ENCODE measurements at places on chromosomes 12 and 14.

- no peak for DNase-seq
These were observed 105.1 kb downstream of the ZFP36L1 start for GRCh38 chr14:68687746-68688145.

GRCh38 chr12:685388-685787 lies 22.1 kb upstream of the NINJ2 start:
- no peak for DNase-seq

GRCh38 chr12:28082096-28082495 lies 108.2 kb upstream of the CCDC91 start:
- DNase-seq: no peak

- no peak for DNase-seq
These were observed 215.6 kb upstream of the ATP2B1 start for GRCh38 chr12:89924191-89924590.

DNA sequence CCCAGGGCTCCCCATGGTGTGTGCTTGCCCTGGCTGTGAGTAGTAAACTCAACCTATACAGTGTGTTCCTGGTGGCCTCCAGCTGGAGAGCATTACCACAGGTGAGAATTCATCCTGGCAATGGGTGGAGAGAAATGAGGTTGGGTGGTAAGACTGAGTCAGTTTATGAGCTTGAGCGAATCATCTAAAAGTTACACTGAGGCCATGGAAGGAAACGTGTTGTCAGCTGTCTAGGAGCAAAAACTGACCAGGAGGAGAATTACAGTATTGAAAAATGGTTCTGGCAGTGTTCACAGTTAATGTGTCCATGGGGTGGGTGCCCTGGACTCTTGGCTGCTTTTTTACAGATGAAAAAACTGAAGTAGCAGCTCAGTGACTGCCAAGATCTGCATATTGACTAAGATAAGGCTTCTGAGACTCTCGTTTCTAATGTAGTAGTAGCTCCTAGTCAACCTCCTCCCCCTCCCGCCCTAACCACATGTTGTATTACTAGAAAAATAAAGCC lies 202.0 kb upstream of the AMIGO2 start:
- DNase-seq: no peak

- DNase-seq: no peak
These were observed 8.1 kb downstream of the PTPN6 start for GRCh38 chr12:6959058-6959804.

DNA sequence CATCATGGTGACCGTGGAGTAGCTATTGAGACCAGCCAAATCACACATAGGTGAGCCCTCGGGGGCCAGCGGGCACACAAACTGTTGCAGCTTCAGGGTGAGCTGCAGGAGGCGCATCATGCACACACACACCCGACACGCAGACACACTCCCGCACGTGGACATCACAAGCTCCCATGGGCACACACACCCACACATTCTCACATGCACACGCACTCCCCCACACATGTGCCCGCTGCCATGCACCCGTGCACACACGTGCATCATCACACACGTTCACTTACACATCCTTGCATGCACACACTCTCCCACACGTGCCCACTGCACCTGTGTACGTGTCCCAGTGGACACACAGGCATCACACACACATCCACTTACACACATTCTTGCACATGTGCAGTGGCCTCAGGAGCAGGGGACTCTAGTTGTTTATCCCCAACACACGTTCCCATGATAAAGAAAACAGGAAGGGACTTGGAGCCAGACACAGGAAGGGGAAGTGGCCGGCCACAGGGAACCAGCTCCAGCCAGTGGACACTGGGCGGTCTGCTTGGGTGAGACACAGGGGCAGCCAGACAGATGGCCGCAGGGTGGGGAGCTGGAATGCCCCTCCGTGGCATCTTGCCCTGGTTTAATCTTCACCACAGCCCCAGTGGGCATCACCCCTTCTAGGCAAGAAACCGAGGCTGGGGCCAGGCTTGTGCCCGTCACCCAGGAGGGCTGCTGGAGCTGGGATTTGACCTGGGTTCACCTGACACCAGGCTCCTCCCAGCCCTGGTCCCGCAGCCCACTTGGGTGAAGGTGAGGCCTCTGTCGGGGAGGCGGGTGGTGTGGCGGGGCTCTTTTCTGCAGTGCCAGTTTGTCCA lies 49.7 kb downstream of the CYP46A1 start:
- DNase-seq: no peak

- DNase-seq: no peak
These were observed 135.6 kb downstream of the SLC25A21 start for GRCh38 chr14:37036669-37037341.

- no peak for DNase-seq
These were observed 4.0 kb downstream of the CLEC1A start for GRCh38 chr12:10094646-10095395.

GRCh38 chr12:94205822-94206221 lies 57.4 kb downstream of the PLXNC1 start:
- DNase-seq: no peak

DNA sequence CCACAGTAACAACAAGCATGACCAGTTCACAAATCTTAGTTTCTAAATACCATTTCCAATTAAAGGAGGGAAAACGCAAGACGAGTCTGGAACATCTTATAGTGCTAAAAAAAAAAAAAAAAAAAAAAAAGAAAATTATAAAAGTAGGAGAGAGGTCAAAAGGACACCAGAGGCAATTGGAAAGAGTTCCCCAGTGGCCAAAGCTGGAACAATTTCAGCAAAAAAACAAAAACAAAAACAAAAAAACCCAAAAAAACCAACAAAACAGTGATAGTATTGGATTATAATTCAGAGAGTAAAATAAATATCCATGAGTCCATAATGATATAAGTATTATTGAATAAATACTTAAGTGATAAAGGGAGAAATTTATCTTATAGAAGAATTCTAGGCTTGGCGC lies 10.3 kb upstream of the NAP1L1 start:
- DNase-seq: no peak

- DNase-seq: no peak
These were observed 61.7 kb upstream of the DDX11 start for GRCh38 chr12:31011746-31012566.

- DNase-seq: no peak
These were observed 55.3 kb downstream of the PSMA6 start for GRCh38 chr14:35347323-35348043.

GRCh38 chr14:77044783-77045237 lies 16.3 kb upstream of the IRF2BPL start:
- no peak for DNase-seq

DNA sequence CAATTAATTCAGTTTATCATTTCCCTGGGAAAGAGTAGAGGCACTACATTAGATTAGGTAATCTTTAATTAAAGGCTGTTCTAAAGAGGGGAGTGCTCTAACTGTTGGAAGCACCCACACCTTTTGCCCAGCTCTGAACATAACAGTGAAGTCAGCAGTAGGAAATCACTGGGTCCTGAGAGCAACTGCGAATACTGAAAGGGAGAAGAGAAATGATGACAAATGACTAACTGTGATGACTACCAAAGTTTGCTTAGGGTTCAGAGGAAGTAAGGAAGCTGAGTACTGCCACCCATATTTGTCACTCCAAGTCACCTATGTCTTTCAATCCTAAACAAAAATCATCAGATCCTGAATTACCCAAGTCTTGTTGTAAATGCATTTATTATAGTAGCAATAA lies 140.6 kb downstream of the EPS8 start:
- no peak for DNase-seq

GRCh38 chr12:57864442-57865083 lies 18.0 kb upstream of the CTDSP2 start:
- DNase-seq: no peak

- DNase-seq: no peak
These were observed 8.3 kb downstream of the OR11G2 start for GRCh38 chr14:20198991-20199390.

DNA sequence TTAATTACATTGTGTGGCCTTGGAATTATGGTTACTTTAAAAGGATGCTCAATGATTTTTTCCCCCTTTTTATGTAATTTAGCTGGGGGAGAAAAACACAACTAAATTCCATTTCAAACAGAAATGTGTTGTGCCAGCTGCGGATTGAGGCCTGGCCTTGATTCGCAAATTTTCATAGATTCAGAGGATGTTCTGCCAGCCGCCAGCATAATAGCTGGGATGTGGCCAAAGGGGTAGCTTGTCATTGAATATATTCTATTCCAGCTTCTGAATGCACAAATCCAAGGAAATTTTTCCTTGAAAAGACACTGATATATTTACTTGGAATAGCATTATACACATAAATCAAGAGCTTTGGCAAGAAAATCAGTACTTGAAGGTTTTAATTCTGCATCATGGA lies 43.7 kb downstream of the TRHDE start:
- DNase-seq: no peak

GRCh38 chr12:16150276-16150675 lies 127.2 kb downstream of the SLC15A5 start:
- no peak for DNase-seq

GRCh38 chr12:457676-458075 lies 2.1 kb upstream of the B4GALNT3 start:
- DNase-seq: no peak

- peak; percentile 32 for DNase-seq
These were observed 183.9 kb downstream of the ETV6 start for GRCh38 chr12:11833174-11833895.

DNA sequence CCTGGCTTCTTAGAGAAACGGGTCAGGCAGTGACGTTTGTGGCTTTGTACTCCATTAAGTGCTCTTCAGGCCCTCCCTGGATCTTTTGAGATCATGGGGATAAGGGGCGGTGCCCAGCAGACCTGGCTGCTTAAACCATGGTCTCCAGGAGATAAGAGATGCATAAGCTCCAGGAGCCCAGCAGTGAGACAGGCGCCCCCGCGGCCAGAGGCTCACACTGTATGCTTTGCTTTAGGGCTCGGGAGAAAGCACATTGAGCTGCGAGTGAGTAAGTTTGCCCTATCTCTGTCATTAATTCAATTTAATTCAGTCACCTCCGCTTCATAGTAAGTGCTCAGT lies 359.5 kb downstream of the CACNA1C start:
- no peak for DNase-seq

DNA sequence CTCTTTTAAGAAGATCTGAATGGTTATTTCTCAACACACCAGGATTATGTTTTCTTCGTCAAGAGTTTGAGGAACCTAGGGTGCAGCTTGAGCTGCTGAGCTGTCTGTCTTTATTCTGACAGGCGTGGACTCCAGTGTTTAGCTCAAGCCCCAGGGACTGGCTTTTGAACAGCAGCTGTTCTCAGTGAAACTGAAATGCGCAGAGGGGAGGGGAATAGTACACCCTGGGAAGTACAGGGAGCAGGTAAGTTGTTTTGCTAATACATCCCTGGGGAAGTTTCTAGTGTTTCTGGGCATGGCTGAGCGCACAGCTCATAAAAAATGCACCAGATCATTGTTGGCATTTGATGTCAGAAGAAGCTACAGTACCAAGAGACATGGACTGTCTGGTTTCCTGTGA lies 659.8 kb downstream of the DIO2 start:
- DNase-seq: peak; percentile 33

GRCh38 chr12:95072900-95073697 lies at the start of gene NR2C1:
TSS of gene NR2C1 (minus strand) at chr12:95073618. CDS start at chr12:95067384, 6,234 bp downstream.
- DNase-seq: peak; percentile 92

DNA sequence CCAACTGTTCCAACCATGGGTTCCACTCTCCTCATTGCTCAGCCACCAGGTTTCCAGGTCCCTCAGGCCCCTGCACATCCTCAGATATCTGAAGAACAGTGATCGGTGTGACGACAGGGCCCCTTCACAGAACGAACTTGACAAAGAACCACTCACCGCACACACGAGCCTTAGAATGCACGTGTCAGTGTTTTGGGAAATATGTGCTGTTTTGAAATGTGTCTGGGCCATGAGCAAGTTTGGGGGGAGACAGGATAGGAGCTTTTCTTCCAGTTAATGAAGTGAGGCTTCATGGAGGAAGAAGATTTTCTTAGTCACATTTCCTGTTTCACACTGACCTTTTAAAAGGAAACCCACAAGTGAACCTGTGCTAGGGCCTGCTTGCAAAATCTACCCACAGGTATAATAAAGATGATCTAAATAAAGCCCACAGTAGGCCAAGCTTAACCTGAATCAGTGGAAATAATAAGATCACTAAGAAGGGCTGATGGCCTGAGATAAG lies 58.6 kb downstream of the ZFP36L1 start:
- DNase-seq: no peak

DNA sequence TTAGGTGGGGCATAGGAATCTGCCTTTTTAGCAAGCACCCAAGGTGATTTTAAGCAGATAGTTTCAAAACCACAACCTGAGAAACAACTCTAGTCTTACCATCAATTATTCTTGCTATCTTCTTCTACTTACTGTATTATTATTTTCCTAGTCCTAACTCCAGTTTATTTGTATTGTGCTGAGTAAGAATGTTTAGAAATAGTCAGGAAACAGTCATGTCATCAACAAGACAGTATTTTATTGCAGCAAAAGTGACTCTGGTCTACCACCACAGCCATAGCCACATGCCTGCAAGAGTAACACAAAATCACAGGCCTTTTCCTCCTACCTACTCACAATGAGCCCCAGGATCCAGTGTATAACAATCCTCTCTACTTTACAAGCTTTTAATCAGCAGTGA lies 46.3 kb upstream of the FLRT2 start:
- no peak for DNase-seq

DNA sequence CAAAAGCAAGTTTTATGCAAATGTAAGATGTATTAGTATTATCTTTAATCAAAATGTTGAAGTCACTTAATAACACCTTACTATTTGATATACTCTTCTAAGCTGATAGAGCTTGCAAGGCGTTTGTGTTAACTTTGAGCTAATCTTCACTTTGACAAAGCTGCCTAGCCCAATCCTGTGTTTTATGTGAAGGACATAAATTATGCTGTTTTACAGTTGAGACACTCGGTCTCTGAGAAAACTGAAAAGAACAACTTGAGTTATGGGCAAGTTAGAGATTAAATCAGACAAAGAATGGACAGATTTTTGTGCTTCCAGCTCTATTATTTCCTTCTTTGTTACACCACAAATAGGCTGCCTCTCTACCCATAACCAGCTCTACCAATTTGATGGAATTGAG lies 42.0 kb upstream of the DAAM1 start:
- DNase-seq: no peak

Measured in NCI-H526 (cell line).